ENCODE measurements at places on chromosomes 3 and 15.

DNA sequence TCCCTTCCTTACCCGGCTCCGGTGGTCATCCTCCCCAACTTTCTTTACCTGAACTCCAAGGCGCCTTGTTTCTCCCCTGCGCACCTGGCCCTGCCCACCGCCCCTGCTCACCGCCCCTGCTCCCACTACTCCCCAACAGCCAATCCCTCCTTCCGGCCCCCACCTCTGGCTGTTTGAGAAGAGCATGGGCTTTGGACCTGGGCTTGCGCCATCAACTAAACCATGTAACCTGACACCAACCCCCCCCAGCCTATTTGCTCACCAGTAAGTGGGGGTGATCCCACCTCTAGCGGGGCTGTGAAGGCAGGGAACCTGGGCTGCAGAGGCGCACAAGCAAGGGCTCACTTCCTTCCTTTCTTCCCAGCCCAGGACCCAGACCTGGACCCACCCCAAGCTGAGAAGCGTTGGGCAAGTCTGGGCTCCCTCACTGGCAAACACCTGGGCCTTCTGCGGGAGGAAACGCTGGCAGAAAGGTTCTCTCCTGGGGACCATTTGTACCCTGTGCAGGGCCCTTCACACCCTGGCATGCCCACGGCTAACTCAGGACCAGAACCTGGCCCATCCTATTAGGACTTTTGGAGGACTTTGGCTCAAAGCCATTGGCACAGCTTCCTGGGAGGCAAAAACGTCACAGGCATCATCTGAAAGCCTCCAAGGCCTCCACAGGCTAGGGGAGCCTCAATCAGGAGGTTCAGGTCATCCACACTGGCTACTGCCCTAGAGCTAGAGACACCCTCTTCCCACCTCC lies at the start of gene PLXNB1:
PLXNB1 (minus strand) TSS at position 127 of the 748 bp plus-strand sequence. CDS start 5,475 bp downstream, outside the sequence.
- peak; percentile 26 for DNase-seq

- peak; percentile 59 for DNase-seq
These were observed 68.0 kb downstream of the ATP2B2 start for GRCh38 chr3:10437272-10437994.

- no peak for DNase-seq
These were observed 325.4 kb downstream of the FOXP1 start for GRCh38 chr3:71258116-71258515.

- DNase-seq: peak; percentile 13
These were observed 380 bp downstream of the MYLK start for GRCh38 chr3:123883701-123884202.

DNA sequence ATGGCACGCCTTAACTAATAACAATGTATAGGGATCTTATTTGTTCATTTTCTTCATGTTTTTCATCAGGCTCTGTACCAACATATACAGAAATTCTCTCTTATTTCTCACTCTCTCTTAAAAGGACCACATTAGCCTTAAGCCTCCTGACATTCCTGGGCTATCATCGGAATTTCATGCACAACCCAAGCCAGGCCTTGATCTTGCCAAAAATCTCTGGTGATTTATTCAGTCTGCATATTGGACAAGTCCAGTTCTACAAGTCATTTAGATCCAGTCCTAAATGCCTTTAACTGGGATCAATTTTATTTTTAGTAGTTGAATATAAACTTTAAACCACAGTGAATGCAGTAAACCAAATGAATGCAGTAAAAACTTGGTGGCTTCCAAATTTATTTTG lies 385.4 kb downstream of the MECOM start:
- DNase-seq: no peak

DNA sequence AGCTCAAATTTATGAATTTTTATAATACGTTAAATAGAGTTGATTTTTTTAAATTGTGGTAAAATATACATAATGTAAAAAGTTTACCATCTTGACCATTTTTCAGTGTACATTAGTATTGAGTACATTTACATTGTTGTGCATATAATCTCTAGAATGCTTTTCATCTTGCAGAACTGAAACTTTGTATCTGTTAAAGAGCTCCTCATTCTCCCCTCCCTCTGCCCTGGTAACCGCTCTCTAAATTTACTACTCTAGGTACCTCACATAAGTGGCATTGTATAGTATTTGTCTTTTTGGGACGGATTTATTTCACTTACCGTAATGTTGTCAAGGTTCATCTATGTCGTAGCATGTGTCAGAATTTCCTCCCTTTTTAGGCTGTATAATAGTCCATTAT lies 13.6 kb downstream of the TBC1D23 start:
- DNase-seq: no peak

DNA sequence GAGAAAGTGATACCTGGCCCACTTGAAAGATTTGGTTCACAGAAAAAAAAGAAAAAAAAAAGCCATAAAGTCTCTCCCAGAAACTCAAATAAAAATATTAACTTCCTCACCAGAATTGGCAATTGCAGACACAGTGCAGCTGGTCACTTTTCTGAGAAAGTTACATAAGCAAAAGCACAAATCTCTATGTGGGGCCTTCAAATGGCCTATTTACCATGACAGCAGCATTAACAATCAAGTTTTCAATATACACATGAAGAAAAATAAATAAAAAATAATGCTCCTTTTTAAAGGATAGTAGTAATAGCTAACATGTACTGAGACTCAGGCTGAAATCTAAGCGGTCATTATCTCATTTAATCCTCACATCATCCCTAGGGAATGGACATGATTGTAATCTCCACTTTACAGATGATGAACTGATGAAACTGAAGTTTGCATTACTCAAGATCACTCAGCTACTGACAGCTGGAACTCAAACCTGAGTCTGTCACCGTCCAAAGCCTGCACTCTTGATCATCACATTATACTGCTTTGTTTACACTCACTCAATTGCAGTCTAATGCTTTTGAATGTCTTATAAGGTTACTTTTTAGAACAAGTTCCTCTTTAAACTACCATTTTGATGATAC lies 3.3 kb downstream of the NPTN start:
- no peak for DNase-seq

GRCh38 chr3:107208100-107208499 lies 169.1 kb upstream of the CCDC54 start:
- peak; percentile 99 for DNase-seq

DNA sequence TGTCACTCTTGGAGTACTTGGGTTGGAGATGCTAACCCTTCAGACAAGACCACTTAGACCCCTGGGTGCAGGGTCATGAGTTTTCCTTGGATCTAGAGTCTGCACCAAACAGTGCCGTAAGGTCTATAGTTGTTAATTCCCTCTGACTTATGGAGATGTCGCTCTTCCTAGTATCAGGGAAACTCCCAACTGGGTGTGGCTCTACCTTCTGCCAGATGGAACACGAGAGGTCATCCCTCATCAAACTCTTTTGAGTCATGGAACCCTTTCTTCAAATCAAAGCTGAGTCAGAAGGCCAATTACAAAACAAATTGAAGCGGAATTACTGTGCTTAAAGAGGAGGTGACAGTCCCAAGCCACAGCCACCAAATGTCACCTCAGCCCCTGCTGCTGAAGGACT lies 514.9 kb upstream of the PROK2 start:
- DNase-seq: no peak

DNA sequence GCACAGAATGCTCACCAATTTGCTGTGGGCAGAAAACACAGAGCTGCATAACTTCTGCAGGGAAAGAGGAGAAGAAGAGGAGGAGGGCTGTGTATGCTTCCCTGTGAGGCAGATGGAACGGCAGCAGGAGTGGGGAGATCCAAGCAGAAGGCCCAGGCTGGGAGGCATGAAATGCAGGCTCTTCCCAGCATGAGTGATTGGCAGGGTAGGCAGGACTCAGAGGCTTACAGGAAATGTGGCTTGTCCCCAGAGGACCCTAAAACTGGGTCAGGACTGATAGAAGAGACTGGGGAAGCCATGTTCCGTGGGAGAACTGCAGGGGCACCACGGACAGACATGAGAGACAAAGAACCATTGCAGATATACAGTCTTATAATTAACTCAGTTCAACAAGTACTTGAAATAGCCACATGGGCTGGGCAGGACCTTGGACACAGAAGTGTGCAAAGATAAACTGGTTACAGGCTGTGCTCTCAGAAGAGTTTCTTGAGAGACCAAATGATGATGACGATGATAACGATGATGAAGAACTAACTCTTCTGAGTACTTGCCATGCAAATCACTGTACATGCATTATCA lies 286.9 kb downstream of the EPHB1 start:
- no peak for DNase-seq
